ENCODE measurements at places on chromosomes 2 and 18.

GRCh38 chr18:21191596-21192307, 50.3 kb upstream of the GREB1L start:
- DNase-seq = no peak

GRCh38 chr2:16638946-16639345, 26.7 kb downstream of the CYRIA start:
- no peak for DNase-seq

DNA sequence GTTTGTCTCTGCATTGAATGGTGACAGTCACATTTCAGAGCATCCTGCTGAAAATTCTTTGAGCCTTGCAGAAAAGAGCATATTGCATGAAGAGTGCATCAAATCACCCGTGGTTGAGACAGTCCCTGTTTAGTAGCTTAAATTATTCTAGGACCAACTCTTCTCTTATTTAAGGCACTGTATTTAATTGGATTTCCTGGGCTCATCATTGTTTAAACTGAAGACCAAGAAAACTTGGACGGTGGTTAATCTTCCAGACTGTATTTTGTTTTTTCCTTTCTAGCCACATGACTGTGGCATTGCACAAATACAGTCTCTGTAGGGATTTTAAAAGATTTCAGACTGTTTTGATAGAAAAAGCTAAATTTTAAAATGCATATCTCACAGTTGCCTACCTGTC, 114.4 kb downstream of the GALNT3 start:
- DNase-seq = no peak

- DNase-seq = no peak
Observed at GRCh38 chr2:168643979-168644378, 158.5 kb upstream of the NOSTRIN start.

GRCh38 chr18:58204776-58205442, 160.9 kb downstream of the NEDD4L start:
- no peak for DNase-seq

DNA sequence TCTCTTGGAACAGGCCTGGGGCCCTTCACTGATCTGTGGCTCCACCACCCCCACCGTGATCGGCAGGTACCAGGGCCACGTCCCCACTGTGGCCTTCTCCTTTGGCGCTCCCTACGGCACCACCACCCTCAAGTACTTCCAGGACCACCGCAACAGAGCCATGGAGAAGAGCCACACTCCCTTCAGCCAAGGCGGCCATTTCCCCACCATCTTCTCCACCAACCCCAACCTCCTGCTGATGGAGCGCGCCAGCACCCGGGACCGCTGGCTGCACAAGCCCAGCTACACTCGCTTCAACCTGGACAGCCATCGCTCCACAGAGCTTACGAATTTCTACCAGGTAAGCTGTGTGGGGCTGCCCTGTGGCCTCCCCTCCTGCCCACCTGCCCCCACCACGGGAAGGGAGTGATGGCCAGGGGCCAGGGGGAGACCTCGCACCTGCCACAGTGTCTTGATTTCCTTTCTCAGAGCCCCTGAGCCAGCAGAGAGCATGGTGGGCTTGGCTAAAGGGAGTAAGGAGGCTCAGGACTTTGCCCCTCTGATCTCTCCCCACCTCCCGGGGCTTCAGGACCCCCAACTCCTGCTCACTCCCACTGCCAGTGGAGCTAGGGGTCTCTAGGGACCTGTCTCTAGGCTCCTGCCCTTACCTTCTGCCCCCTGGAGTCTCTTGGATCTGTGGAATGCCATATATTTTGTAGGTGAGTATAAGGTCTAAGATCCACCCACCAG, 65.2 kb downstream of the CIB4 start:
- no peak for DNase-seq

- DNase-seq = no peak
Observed at GRCh38 chr2:190859347-190860297, 21.0 kb upstream of the GLS start.

DNA sequence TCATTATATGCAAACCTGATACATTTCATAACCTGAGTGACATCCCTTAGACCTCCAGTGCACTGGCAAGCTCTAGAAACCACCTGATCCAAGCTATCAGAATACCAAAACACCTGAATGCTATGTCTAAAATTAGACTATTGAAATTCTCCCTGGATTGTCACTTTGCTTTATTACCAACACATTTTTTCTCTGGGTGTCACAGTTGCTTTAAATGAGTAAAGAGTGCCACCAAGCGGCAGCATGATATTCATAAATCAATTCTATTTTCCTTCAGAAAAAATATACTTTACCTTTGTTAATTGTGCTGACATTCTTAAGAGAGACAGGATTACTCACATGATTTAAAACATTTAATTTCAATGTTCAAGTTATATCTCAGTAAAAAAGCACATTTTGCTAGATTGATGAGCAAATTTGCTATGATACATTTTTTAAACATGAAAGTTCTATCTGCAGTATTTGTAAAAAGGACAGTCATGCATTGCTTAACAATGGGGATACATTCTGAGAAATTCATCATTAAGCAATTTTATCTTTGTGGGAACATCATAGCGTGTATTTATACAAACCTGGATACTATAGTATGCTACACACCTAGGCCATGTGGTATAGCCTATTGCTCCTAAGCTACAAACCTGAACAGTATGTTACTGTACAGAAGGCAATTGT, 338.4 kb upstream of the SLC39A10 start:
- DNase-seq = no peak

Measured in effector memory CD4-positive, alpha-beta T cell (primary cell).